KBM-7 (cell line): ENCODE measurements at places on chromosomes 6 and 20.
A peak's percentile ranks its signal among the peaks of the same experiment; 100 is the strongest.

DNA sequence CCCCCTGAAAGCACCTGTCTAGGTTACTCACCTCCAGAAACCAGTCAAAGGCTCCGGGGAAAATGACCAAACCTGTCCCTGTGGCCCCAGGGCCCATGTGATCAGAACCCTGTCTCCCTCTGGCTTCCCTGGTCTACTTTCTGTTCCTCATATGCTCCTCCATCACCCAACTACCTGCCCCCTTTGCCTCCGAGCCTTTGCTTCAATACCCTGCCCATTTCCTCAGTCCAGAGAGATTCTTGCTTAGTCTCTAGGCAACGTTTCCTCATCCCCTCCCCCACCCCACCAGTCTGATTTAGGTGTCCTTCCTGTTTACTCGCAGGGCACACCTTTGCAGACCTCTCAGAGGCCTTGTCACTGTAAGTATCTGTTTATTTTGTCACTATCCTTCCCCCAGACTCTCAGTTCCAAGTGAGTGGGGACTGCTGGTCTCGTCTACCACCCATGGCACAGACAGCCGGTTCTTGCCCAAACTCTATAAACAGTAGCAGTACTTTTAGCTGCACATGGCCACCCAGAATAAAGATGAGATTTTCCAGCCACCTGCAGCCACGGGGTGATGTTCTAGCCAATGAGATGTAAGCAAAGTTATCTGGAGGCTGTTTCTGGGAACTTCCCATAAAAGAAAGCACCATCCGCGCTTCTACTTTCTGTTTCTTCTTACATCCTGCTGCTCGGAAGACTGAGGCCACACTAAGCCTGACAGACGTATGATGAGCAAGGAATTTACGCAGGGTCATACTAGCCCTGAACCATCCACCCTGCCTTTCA lies 13.3 kb downstream of the ELOVL5 start:
- no peak for DNase-seq

DNA sequence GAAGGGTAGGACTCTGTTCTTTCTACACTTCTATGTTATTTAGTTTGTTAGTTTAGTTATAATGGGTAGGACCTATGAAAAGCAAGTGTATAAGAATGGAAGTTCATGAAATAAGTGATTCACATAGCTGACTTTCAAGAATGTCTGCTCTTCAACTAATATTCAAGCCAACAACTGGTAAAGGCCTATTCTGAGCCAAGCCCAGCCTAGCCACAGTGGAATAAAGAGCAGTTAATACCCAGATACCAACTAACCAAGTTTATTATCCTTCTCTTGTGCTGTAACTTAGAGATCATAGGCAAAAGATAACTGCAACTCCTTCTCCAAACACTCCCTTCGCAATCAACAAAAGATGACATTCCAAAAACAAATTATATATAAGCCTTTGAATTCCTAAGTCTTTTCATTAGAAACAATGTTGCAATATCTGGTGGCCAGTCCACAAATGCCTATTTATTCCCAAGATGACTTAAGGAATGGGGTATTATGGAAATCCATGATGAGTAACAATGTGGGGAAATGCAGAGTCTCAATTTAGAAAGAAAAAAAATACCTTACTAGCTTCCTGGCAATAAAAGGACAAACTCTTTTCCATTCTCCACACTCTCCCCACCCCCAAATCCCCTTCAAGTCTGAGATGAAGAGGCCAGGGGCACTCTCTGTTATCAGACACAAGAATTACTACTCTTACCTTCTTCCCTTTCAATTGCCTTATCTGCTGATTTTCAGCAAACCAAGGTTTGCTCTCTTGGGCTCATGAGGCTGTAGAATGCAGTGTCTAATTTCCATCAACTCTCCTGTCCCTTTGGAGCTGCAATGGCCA lies 27.4 kb downstream of the BTBD9 start:
- DNase-seq: no peak

DNA sequence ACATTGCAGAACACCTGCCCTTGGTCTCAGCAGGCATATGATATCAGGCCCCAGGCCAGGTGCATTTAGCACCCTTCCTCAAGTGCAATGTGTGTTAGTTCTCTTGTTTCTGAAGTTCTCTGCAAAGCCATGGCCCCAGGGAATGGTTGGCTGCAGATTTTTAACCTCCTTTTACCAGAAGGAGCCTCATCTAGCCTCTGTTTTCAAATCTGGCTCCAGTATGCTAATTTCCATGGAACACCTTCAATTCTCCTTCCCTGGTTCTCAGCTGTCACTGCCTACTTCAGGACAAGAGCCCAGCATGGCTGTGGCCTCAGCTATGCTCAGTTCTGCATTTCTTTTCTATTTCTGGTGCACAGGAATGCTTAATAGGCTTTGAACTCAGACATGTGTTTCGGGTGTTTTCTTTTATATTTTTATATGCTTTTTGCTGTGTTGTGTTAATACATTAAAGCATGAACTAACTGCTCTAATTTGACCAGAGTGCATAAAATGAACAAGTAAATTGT lies 51.6 kb upstream of the OGFRL1 start:
- DNase-seq: no peak

- no peak for DNase-seq
Measured at GRCh38 chr6:23754197-23754596, 371.8 kb upstream of the NRSN1 start.

DNA sequence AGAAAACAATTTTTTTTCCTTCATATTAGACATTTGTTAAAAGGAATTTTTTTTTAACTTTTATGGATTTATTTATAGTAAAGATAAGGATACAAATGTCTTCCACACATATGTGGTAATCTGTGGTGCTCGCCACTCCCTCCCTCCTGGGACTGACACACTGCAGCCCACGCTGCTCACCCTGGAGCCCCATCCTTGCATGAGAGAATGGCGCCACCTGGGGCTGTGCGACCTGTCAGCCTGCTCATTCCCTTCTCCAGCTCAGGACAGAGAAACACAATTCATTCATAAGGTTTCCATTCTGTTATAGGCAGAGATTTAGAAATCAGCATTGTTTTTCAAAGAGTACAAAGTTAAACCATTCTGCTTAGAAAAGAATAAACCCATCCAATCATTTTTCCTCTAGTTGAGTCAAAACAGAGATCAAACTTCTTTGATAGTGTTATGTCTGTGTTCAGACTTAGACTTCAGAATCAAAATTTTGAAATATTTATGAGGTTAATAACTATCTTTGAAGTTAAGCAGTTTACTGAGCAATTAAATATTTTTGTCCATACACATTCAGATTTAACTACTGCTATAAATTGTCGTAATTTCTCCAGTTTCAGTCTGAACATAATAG lies 42.8 kb upstream of the DYNLRB1 start:
- peak; percentile 53 for DNase-seq

GRCh38 chr6:64990652-64991304 lies 716.2 kb downstream of the EYS start:
- no peak for DNase-seq

GRCh38 chr6:84798257-84798656 lies 33.9 kb upstream of the TBX18 start:
- no peak for DNase-seq

GRCh38 chr6:28311139-28311823 lies 24.7 kb downstream of the ZSCAN31 start:
- DNase-seq: no peak

DNA sequence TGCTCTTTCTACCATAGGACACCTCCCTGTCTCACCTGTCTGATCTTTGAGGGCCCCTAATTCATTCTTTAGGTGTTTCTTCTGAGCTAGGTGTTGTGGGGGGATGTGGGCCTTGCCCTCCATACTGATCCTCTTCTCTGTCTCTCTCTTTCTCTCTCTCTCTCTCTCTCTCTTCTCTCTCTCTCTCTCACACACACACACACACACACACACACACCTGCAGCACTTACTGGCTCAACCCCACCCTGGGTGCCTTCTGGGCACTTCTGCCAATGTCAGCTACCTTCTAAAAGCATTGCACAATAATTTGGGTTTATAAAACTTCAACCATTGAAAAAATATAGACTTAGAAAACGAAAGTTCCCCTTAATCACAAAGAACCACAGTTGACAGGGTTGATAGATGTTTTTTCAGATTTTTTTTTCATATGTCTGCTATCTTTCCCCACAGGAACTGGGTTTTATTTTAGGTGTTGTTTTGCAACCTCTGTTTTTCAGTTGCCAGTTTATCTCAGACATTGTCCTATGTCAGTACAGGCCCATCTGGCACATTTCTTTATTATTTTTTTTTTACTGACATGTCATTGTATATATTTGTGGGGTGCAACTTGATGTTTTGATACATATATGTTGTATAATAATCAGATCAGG lies 28.1 kb downstream of the PKIG start:
- peak; percentile 41 for DNase-seq

DNA sequence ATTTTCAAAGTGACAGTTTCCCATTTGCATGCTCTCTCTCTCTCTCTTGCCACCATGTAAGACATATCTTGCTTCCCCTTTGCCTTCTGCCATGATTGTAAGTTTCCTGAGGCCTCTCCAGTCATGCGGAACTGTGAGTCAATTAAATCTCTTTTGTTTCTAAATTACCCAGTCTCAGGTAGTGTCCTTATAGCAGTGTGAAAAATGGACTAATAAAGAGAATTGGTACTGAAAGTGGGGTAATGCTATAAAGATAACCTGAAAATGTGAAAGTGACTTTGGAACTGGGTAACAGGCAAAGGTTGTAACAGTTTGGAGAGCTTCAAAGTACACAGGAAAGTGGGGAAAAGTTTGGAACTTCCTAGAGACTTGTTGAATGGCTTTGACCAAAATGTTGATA lies 389.8 kb downstream of the GRIK2 start:
- DNase-seq: no peak

- DNase-seq: no peak
Measured at GRCh38 chr20:51628533-51629398, 86.2 kb upstream of the NFATC2 start.

DNA sequence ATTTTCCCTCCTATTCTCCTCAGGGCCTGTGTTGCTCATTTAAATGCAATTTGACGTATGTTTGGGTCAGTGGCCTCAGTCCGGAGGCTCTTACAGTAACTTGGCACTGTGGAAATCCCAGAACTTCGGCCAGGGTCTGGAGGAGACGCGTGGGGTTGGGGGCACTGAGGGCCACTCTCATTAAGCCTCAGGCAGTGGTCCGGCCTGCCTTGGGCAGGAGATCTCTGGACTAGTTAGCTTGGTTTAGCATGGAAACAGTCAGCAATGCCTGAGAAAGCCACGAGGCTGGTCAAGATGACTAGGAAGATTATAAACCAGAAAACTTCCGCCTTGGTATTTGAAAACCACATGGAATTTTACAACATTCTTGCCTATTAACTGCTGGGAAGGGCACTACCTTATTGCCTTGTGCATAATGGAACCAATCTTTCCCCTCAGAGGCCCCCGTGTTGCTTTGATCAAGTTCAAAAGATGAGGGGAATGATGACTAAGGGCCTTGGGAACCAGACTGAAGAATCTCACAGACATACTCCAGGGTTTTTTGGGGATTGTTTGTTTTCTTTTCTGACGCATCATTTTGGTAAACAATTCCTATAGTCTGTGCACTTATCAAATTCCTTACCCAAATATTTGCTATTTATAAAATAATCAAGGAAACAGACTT lies 206.0 kb upstream of the PREP start:
- DNase-seq: no peak

- DNase-seq: no peak
Measured at GRCh38 chr6:63023726-63024125, 187.5 kb upstream of the FKBP1C start.

- DNase-seq: no peak
Measured at GRCh38 chr6:91462241-91462640, 875.4 kb upstream of the MAP3K7 start.

DNA sequence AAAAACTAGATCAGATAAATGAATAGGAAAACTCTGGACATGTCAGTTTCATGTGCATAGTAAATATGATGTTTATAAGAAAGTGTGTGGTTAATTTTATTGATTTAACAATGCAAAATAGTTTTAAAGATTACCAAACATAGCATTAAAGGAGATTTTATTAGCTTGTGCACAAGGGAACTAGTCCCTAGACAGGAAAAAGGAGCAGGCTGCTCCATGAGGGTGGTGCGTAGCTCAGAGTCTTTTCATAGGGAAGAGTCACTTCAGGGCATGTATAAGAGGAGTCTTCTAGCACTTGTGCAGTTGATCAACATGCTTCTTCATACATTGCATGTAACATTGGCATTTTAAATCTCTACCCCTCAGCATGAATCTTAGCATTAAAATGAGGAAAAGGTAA lies 835.8 kb downstream of the GRIK2 start:
- no peak for DNase-seq

GRCh38 chr20:10336959-10337729 lies 96.9 kb downstream of the MKKS start:
- no peak for DNase-seq

DNA sequence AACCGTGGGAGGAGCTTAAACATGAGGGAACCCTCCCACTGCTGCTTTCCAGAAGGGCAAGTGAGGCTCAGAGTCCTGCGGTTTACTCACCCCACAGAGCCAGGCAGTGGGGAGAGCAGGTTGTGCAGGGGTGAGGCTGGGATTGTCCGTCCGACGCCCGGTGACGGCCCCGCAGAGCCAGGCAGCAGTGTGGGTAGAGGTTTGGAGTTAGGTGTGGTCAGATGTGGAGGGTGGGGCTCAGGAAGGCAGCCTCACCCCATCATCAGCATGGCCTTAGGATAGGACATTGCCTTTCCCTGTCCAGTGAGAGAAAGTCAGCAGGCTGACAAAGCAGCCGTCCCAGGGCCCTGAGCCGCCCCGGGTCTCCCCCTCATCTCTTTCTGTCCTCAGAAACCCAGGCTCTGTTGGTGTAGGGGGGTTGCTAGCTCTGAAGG lies 234.6 kb downstream of the DLL1 start:
- no peak for DNase-seq

DNA sequence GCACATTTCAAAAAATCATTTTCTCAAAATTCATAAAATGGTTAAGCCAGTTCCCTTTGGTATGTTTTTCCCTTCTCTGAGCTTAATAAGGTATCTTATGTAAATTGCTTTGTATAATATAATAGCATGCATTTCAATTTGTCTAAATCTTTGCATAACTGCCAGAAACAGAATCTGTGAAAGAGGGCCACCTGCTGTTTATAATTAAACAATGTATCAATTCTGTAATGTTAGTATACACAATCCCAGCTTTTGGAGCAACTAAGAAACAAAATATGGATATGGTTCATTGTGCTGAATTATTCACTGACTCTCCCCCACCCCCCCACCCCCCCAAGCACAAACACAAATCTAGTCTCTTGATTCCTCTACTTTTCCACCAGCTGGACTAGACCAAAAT lies 54.8 kb downstream of the GPX5 start:
- peak; percentile 26 for DNase-seq

GRCh38 chr6:169312658-169313346 lies 59.2 kb upstream of the THBS2 start:
- DNase-seq: peak; percentile 17

GRCh38 chr6:33620158-33620855 lies 815 bp upstream of the ITPR3 start:
- DNase-seq: peak; percentile 57

DNA sequence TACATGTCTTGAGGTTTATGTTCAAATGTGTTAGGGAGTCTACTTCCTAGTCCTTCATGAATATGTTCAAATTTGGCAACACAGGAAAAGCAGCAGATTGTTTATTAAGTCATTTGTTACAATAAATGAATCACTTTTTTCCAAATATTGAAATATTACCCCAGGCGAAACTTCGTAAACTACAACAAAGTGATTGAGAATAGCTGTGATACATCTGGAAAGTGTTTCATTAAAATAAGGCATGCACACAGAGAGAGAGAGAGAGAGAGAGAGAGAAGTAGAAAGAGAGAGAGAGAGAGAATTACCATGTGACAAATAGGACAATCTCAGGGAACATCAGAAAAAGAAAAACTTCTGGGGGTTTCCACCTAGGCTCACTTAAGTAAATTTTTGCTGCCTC lies 363.1 kb upstream of the PTCHD4 start:
- no peak for DNase-seq

- DNase-seq: no peak
Measured at GRCh38 chr6:130593200-130593599, 227.4 kb downstream of the TMEM200A start.

GRCh38 chr6:21228876-21229460 lies 364.6 kb upstream of the SOX4 start:
- DNase-seq: no peak
